Nucleus accumbens (tissue), 56 donors: ENCODE measurements at places on chromosomes 3 and 15.

GRCh38 chr3:134144694-134145093, 106.0 kb downstream of the RYK start:
- no peak for DNase-seq

GRCh38 chr3:122576174-122576940, 1.1 kb upstream of the PARP15 start:
- DNase-seq, result no peak

DNA sequence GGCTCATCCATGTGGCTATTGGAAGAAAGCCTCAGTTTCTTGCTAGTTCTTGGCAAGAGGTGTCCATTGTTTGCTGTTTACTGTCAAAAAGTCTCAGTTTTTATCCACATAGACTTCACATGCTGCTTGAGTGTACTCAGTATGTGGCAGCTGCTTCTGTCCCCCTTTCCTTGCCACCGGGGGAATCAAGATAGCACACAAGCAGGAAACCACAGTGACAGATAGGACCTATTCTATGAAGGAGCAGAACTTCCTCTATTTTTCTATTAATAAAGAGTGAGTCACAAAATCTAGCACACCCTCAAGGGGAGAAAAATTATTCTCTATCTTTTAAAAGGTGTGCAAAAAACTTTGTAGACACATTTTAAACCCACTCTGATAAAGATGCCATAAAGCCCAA, 121.4 kb upstream of the GMNC start:
- DNase-seq, result no peak

- DNase-seq, result no peak
These were observed 33.4 kb downstream of the UNC13C start for GRCh38 chr15:54011656-54012055.

DNA sequence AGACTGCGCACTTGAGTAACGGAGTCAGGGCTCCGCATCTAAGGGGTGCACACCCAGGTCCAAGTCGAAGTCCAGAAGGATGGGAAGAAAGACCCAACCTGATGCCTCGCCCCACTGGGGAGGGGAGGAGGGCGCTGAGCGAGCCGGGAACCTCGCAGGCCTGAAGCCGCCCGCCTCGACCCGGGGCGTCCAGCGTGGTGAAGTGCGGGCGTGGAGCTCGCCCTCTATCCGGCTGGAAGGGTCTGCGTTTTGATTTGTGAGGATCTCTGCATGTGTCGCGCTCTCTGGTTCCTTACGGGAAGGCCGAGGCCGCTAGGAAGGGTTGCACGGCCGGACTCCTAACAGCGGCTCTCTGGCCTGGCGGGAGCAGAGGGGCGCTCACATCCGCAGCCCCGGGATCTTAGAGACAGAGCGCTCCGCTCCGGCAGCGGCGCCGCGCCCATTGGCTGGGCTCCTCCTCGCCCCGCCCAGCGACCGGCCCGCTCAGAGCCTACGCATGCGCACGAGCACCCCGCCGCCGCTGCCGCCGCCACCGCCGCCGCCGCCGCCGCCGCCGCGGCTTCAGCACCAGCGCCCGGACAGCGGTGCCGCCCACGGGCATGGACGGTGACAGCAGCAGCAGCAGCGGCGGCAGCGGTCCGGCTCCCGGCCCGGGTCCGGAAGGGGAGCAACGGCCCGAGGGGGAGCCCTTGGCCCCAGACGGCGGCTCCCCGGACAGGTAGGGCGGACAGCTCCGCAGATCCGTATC, at the start of gene DISP2:
TSS of gene DISP2 (plus strand) at position 497 of the 748 bp plus-strand sequence. CDS start at position 600, 103 bp downstream.
- DNase-seq, result peak; percentile 78

DNA sequence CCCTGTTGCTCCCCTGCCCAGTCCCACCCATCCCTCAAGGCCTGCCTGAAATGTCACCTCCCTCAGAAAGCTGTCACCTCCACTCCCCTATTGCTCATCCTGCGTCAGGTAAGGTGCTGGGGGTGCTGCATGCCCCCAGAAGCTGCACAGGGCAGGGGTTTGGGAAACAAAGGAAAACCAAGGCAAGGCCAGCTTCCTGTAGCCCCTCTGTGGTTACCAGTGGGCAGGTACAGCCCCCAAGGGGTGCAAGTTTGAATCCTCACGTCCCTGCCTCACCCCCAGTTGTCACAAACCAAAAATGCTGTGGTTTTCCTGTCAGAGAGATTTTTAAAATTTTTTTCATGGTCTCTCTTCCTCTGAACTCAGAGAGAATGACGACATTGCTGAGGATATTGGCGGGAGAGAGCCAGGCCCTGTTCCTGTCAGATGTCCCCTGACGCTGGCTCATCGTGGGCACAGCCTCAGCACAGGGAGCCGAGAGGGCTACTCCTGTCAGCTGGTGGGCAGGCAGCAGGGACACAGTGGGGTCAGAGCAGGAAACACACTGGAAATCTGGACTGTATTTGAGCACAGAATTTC, 27.0 kb downstream of the PSTPIP1 start:
- no peak for DNase-seq

DNA sequence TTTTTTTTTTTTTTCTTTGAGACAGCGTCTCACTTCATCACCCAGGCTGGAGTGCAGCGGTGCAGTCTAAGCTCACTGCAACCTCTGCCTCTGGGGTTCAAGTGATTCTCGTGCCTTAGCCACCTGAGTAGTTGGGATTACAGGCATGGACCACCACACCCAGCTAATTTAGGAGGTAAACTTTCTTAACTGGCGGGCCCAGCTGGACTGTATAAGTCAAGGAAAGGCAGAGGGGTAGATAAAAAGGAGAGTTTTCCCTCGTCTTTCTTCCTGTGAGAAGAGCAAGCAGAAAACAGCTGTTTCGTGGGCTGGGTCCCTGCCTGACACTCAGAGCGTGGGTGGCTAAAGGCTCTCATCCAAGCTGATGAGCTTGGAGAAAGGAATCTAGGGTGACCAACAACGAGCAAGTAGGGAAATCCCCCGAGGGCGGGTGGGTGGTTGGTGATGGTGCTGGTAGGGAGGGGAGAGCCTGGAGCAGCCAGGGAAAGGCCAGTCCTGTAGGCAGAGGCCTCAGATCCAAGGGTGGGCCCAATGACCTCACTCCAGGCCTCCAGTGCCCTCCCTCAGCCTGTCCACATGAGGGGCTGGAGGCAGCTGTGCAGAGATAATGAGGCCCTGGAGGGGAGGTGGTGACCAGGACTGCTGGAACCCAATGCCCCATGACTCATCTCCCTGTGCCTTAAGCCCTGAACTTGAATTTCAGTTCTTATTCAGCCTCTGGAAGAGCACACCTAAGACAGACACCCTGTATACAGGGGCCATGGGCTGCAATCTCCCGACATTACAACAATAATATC, 43.1 kb upstream of the LIMD1 start:
- DNase-seq, result no peak

DNA sequence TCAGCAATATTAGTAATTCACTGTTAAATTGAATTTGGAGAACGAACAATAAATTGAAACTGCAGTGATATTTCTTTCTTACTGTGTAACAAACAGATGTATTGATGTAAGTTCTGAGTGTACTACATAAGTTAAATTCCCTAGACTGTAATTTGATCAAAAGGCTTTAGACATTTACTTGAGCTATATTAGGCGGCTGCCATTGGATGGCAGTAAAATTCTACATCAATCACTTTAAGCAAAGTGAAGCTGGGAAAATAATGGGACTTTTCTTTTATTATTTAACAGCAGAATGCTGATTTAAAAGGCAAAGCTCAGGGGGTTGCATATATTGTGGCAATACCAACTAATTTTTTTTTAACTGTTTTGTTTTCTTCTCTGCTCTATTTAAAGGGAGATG, 212.6 kb upstream of the PLSCR5 start:
- DNase-seq, result no peak

GRCh38 chr3:77539014-77539413, 499.1 kb downstream of the ROBO2 start:
- no peak for DNase-seq

- DNase-seq, result no peak
These were observed 5.5 kb downstream of the ABTB1 start for GRCh38 chr3:127678315-127678599.

GRCh38 chr3:102090721-102091045, 241.4 kb downstream of the NFKBIZ start:
- DNase-seq, result no peak

- no peak for DNase-seq
These were observed 34.9 kb downstream of the PPCDC start for GRCh38 chr15:75058127-75058905.

DNA sequence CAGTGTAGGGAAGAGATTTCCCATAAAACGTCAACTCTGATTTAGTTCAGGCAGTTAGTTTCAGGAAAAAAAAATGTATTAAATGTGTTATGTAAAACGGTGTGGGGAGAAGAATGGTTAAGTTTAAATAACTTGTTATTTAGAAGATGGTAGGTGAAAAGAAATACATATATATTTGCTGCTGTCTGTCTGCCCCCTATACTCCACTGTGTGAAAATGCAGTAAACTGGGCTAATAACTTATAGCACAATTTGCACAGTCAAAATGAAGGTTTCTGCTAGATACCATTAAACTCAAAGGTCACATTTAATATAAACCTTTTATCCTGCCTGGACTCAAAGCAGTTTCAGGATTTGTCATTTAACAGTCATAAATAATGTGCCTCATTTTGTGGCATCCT, 515.0 kb downstream of the FGF12 start:
- DNase-seq, result no peak

DNA sequence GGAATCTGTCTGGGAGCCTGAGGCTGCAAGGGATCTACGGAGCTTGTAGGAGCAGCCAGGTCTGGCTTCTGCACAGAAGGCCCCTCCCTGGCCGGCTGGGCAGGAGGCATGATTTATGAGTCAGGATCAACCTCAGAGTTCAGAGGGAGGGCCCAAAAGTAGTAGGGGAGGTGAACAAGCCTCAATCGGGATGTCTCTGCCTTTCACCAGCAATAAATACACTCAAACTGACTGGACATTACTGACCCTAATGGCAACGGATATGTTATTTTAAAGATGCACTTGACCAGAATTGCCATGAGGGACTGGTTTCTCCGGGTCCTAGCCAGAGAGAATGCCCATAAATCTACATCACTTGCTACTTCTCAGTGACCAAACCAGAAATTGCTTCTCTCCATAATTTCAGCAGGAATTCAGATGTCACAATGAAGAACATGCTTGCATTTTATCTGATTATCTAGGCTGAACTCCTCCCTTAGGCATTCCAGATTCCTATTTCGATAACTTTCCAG, 109.6 kb upstream of the LMOD3 start:
- no peak for DNase-seq

DNA sequence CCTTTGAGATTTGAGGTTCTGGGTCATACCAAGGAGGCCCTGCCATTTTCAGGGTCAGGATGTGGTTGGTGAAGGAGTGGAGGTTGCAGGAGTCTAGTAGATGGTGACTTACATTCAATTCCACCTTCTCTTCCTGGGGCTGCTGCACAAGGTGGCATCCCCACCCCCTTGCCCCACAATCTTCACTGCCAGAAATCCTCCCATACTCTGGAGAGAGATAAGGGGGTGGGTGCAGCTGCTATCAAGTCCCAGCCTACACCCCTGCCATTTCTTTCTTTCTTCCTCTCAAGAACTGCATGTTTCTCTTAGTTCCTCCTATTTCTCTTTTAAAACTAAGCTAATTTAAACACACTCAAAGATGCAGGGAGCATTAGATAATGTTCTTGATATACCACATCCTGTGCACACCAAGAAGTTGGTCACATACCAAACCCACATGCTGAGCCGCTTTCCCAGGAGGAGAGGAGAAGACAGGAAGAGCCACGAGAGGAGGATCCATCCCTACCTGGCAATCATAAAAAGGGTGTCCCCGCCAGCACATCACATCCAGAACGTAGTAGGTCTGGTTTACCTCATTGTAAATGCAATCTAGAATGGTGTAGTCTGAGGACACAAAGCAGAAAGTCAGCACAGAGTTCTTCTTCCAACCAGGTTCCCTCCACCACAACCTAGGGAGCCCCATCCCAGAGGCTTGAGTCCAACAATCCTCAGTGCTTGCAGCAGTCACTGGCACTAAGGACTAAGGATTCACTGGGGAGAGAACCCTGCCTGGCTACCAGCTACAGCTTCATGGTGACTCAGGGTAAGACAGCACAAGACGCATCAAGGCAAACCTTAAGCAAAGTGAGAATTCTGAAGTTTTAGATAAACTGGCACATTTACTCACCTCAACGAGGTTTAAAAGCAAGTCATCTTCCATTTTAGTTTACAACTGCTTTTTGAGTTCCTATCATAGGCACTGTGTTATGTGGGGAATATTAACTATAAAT, 18.5 kb downstream of the SNUPN start:
- DNase-seq, result no peak

DNA sequence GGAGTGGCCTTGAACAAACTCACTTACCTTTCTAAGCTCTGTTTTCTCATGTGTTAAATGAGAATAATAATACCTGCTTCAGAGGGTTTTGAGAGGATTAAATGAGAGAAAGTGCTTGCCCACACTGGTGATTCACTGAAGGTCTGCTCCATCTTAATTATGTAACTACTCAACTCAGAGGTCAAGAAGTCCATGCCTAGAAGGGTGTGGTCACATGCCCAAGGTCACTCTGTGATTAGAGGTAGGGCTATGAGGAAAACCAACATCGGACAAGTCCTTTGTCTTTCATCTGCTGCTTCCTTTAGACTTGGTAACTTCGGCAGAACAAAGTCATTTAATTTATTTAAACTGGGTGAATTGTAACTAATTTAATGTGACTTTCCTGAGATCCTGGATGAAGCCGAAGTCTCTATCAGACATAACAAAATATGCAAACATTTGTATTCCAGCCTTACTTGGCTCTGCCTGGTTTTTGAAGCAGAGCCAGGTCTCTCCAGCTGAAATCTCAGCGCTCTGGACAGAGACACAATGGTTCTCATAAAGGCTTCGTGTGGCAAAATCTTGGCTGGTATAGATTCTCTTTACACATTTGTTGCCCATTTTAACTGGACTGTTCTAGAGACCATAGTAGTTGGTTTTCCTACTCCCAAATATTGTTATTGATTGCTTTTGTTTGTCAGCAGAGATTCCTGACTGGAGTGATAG, 3.0 kb downstream of the CHRNA7 start:
- no peak for DNase-seq

- no peak for DNase-seq
These were observed 68.7 kb downstream of the SLTM start for GRCh38 chr15:58864602-58865424.

GRCh38 chr3:52606373-52607085, 70.1 kb downstream of the UQCC5 start:
- no peak for DNase-seq

DNA sequence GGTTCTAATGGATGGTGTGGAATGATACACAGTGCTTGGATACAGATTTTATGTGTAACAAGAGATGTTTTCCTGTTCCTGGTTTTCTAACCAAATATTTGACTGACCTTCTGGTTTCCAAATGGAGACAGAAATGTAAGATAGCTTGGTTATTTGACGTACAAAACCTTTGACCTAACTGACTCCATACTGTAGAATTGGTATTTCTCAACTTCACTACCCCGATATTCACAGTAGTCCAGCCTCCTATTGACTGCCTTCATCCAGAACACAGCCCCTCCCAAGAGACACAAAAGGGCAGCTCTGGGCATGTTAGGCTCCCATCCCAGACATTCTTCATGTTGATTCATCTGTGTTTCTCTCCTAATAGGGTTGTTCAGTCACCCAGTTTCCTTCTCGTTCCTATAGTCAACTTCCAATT, 33.4 kb downstream of the MYO1E start:
- DNase-seq, result no peak
